Hypothalamus (tissue), 51 donors: ENCODE measurements at places on chromosomes 7 and 10.

DNA sequence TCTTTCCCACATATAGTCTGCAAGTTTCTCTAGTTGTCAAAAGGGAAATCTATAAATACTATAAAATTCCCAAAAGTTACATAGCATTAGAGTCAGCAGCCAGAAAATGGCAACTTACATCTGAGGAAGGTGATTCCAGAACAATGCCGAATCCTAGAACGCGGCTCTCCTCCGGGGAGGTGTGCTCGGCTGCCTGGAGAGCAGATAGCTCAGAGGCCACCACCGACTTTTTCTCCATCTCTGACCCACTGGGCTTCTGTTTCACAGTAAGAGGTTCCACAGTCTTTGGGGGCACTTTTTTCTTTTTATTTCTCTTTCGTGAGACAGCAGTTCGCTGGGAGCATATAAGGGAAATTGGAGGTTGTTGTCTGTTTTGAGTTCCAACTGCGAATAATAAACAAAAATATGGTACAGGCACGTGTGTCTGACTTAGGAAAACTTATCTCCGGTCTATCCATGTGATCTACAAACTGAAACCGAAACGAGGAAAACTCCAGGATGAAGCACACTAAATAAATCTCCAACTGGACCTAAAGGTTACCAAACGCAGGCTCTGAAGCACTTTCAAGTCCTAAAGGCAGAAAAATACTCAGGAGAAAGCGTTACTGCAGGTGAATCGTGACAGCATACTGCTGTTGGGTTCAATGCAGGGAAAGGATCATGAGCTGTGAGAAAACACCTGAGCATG, 36.2 kb downstream of the BEND7 start:
- DNase-seq = no peak

DNA sequence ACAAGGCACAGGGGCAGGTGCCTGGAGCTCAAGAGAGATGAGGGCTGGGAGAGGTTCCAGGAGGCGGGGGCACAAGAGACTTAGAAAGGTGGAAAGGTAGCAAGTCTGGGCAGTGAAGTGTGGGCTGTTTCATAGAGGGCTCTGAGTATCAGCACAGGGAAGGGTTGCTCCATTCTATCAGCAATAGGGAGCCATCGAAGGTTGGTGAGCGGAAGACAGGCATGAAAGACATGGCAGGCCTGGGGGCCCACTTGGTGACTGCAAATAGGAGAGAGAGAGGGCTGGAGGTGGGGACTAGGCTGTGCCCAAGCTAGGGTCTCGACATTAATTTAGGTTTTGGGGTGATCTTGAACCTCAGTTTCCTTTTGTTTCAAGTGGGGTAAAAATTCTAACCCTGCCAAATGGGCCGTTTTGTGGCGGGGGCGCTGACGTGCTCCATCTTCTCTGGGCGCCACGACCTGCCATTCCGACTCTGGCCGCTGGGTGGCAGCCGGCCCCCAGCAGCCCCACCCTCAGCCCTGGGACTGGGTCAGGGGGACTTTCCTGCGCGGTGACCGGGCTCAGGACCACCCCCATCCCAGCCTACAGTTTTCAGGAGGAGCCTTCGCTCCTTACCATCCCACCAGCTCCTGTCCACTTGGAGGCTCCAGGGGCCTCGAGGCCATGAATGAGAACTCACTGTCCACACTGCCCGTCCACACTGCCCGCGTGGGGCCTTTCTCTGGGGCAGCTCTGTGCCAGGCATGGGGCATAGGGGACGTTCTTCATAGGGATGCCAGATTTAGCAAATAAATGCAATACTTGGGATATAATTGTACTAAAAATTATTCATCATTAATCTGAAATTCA, 37.2 kb upstream of the PCBD1 start:
- DNase-seq = peak; percentile 50

DNA sequence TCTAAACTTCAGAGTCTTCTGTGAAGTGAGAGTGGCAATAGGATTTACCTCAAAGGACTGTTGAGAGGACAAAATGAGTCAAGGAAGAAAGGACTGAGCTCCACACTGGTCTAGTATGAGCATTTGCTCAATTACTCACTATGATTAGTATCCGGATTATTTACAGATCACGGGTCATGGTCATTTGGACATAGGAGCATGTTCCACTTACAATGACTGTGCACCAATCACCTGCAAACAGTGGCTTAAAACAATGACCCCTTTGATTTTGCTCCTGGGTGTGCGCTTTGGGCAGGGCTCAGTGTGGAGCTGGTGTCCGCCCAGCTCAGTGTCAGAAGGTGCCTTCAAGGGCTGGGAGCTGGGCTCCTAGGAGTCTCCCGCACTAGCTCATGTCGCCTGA, 225.4 kb downstream of the TCERG1L start:
- no peak for DNase-seq

- DNase-seq = no peak
Measured at GRCh38 chr10:128005858-128006257, 99.0 kb downstream of the PTPRE start.

GRCh38 chr7:16889851-16890415, 8.2 kb upstream of the AGR3 start:
- DNase-seq = no peak

DNA sequence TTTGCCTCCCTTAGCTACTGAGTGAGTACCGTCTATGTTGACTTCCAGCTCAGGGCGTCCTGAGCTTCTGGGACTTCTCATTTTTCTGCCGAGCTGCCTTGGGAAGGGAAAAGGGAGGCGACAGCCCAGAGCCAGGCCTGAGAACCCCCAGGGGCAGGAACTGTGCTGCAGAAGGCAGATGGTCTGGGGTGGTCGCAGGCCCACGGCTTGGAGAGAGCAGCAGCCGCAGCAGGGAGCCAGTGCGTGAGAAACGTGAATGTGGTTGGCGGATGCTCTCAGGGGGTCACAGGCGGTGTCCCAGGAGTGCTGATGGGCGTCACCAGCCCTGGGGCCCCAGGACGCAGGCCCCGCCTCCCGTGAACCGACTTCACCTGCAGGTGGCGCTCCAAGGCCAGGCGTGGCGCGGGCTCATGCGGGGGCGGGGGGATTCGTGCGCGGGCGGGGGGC, 9.2 kb upstream of the PWWP2B start:
- DNase-seq = no peak

DNA sequence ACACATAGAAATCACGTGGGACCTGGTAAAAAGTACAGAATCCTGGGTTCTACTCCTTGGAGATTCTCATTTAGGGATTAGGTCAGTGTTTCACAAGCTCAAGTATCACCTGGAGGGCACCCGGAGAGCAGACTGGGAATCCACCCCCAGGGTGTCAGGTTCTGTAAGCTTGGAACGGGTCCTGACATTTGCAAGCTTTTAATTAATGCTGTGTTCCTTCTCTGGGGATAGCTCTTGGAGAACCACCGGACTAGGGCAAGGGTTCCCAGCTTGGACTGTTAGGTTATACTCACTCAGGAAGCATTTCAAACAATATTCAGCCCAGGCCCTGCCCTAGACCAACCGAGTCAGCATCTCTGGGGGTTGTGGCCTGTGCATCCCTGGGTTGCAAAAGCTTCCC, 23.0 kb downstream of the TCF7L2 start:
- DNase-seq = no peak

- DNase-seq = no peak
Measured at GRCh38 chr7:105306298-105306748, 82.4 kb downstream of the SRPK2 start.

- no peak for DNase-seq
Measured at GRCh38 chr10:70958396-70958795, 70.0 kb upstream of the PCBD1 start.

GRCh38 chr7:81934596-81935301, 164.9 kb upstream of the HGF start:
- no peak for DNase-seq

GRCh38 chr7:132941428-132941827, 140.5 kb downstream of the CHCHD3 start:
- no peak for DNase-seq

DNA sequence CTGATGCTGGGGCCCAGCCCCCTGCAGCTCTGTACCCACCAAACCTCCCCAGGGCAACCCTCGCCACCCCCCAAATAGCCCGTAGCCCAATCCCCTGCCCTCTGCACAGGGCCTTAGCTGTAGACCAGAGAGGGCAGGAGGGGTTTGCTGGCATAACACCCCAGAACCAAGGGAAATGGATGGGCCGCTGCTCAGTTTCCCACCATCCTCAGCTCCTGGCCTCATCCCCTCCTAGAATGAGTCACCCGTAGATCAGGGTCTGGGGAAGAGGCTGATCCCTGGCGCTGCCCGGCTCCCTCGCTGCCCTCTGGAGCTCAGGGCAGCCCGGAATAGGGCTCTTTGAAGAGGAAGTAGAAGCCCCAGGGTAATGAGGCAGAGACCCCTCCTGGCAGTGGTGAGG, 31.2 kb downstream of the LDB3 start:
- DNase-seq = no peak

GRCh38 chr7:27459731-27460053, 203.0 kb downstream of the HIBADH start:
- no peak for DNase-seq

DNA sequence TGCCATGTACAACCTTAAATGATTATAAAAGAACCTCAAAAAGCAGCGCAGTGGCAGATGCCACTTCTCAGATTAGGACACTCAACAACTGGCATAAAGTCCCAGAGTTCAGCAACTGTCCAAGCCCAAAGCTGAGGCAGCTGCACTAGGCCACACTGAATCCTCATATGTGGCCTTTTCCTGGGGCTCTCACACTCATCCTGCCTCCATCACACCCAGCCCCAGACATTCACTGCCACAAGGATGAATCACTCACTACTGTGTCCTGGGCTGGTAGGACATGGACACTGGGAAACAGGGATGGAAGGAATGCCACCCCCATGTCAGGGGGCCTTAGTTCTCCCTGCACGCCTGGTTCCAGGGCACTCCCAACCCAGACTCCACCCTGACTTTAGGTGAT, 547.7 kb downstream of the TNS3 start:
- DNase-seq = no peak

GRCh38 chr7:450741-451140, 68.9 kb downstream of the PDGFA start:
- no peak for DNase-seq
